ENCODE measurements at places on chromosomes 13 and 19.

- no peak for DNase-seq
Measured at GRCh38 chr19:21308773-21309172, 20.4 kb downstream of the ZNF708 start.

DNA sequence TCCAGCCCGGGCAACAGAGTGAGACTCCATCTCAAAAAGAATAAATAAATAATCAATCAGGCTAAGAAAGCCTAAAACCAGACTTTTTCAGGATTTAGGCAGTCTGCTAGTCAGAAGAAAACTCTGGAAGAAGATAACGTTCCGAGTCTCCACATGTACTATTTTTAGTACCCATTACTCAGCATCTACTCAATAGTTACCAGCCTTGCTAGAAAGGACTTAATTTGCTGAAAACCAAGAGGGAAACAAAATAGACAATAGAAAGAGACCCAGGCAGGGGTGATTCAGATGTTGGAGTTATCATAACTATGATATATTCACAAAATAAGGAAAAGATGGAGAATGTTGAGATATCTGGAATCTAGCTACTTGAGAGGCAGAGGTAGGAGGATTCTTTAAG, 3.6 kb upstream of the LIN7B start:
- DNase-seq, result no peak

GRCh38 chr19:32063601-32064000, 281.8 kb upstream of the ZNF507 start:
- no peak for DNase-seq

DNA sequence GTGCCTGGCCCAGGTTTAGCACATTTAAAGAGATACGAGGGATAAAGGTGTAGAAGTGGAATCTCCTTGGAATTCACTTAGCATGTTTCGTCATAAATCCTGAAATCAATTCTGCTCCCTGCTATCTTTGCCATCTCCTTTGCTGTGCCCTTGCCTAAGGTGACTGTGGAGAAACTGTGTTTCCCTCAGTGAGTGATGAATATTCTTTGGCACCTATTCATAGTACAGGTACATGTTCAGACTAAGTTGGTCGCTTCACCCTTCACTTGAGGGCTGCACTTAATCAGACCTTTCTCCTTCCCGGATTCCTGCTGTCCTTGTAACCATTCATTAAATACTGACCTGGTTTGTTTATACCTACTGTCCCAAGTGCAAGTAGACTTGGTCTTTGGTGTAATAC, 17.8 kb downstream of the PCCA start:
- DNase-seq, result no peak

GRCh38 chr13:100547791-100548201, 40.8 kb downstream of the GGACT start:
- DNase-seq, result no peak

- DNase-seq, result no peak
Measured at GRCh38 chr13:43977911-43978310, 98.2 kb downstream of the LACC1 start.

DNA sequence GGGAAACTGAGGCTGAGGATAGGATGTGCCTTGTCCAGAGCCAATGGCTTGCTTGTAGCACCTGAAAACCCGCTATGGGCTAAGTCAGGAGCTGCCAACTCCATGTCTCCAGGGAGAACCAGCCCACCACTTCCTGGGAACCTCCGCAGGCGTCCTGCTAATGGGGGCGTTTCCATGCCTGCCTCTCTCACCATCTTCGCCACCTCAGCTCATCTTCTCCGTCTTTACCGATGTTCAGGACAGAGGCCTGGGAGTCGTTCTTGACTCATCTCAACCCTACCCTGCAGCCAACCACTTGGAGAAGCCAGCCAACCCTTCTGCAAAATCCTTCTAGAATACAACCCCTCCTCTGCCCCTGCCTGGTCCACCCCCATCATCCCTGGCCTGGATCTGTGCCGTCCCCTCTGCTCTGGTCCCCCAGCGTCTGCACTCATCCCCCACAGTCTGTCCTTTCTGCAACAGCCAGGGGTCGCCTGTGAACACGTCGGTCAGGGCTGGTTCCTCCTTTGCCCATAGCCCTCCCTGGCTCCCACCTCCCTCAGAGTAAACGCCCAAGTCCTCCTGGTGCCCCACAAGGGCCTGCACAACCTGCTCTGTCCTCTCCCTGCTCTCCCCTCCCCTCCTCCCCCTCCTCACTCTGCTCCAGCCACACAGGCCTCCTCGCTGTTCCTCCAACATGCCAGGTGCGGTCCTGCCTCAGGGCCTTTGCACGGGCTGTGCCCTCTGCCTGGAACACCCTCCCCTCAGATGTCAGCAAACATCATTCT, 31.0 kb downstream of the PTPRS start:
- DNase-seq, result no peak

DNA sequence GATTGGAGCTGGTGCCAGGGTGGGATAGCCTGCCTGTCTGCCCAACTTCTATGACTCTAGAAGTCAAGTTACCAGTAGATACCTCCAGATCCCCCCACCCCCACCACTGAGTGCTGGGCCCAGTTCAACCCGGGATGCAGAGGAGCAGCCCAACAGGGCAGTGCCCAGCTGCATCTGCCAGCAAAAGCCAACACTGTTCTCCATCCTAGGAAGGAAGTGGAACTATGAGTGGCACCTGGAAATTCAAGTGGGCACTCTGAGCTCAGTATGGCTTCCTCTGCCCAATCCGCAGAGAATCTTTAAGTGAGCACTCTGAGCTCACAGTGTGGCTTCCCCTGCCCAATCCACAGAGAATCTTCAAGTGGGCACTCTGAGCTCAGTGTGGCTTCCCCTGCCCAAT, 14.2 kb downstream of the TUBGCP3 start:
- DNase-seq, result no peak

DNA sequence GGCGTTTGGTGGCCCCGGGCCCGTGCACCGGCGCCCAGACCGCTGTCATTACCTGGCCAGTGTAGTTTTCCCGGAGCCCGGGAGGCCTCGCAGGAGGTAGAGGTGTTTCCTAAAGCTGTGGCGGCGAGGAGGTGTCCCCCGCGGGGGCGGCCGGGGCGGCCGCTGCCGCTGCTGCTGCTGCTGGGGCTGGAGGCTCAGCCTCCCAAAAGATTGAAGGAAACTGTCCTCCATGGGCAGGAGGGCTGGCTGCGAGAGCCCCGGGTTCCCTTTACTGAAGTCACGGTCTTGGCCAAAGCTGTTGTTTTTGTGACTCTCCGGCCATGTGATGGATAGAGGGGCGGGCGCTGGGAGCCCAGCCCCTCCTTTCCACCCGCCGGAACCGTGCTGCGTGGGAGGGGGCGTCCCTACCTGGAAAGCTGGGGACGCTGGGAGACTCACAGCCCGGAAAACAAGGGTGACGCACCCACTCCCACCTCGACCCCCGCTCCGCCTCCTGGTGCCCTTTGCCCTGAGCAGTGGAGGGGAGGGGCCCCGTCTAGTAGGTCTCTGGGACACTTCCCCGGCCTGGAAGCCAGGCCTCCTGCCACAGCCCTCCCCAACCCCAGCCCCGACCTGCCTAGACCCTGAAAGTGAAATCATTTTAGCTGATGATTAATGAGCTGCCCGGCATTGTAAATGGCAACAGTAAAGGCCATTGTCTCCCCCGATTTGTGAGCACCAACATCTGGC, at the start of gene N4BP2L1:
Gene N4BP2L1 (minus strand): TSS at position 279 of the 729 bp plus-strand sequence. CDS start 48 bp downstream, at position 231.
- no peak for DNase-seq

- DNase-seq, result peak; percentile 20
Measured at GRCh38 chr19:8208922-8209461, at the start of gene CERS4. Gene CERS4, plus strand, starts transcription at chr19:8209370. Its CDS starts 41,707 bp downstream, at chr19:8251077.

GRCh38 chr13:66951426-66951825, 278.7 kb downstream of the PCDH9 start:
- DNase-seq, result no peak

Measured in fibroblast of skin of left biceps (primary cell).